Inflammatory macrophage treated with lipopolysaccharide for 4 hours (primary cell): ENCODE measurements at places on chromosomes 11 and 22.

- peak; percentile 41 for DNase-seq
Measured at GRCh38 chr22:50085211-50085972, at the start of gene MLC1. Gene MLC1 (minus strand): TSS chr22:50085426. CDS start chr22:50084902, 524 bp downstream.

GRCh38 chr11:9320047-9320446 is 5.7 kb upstream of the TMEM41B start:
- no peak for DNase-seq

GRCh38 chr22:26648528-26649388 is 8.6 kb upstream of the MIAT start:
- peak; percentile 81 for DNase-seq

- no peak for DNase-seq
Measured at GRCh38 chr11:105754260-105754659, 144.4 kb downstream of the GRIA4 start.

GRCh38 chr11:38131535-38131934 is 1533.5 kb upstream of the RAG2 start:
- DNase-seq, result no peak

DNA sequence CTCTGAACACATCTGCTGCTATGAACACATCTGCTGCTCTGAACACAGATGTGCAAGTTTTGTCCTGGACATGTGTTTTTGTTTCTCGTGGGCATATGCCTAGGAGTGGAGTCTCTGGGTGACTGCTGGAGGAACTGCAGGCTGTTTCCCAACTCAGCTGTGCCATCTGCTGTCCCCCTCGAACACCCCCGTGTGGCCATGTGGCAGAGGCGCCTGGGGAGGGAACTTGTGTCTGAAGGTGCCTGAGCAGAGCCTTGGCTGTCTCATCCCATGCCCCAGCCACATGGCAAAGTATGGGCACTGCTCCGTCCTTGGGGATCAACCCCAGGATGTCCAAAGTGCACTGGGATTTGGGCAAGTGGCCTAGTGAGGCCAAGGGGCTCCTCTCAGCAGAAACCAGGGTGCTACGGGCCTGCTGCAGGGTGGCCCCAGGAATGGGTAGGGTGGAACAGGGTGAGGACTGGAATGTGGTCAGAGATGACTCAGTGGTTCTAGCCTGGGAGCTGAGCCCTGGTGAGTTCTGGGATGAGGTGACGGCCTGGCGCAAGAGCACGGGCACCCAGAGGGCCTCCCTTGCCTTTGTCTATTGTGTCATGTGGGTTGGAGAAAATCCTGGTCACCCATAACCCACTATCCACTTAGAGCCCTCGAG is 14.7 kb downstream of the GATD1 start:
- peak; percentile 65 for DNase-seq

- no peak for DNase-seq
Measured at GRCh38 chr22:49503321-49503720, 324.4 kb downstream of the BRD1 start.

GRCh38 chr22:43441216-43441615 is 29.4 kb downstream of the MPPED1 start:
- DNase-seq, result no peak

DNA sequence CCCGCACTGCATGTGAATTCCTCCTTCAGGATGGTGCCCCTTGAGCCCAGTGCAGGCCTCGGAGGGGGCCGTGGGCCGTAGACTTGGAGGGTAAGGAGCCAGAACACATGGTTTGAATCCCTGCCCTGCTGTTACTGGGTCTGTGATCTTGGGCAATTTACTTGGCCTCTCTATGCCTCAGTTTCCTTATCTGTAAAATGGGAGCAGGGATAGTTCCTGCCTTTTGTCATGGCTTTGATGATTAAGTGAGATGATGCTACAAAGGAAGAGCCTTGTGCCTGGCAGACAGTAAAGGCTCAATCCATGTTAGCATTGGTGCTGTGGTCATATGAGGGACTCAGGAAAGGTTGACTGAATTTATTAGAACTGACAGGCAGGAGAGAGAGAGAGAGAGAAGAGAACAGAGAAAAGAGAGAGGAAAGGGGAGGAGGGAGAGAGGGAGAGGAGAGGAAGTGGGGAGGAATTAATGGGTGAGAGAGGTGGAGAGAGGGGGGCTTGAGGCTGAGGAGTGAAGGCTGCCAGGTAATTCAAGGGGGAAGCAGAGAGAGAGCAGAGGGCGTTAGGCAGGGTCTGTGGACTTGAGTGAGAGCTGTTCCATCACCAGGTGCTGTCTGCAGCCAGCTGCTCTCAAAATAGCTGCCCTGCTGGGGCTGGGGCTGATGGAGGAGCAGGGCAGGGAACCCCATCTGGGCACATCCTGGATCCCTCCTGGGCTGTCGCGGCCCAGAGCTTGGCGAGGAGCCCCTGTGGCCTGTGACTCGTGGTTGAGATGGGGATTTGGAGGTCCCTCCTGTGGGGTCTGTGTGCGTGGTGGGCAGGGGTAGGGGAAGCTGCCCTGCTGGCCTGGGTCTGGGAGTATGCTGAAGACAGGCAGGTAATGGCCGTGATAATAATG is 44.1 kb downstream of the MCM5 start:
- no peak for DNase-seq

DNA sequence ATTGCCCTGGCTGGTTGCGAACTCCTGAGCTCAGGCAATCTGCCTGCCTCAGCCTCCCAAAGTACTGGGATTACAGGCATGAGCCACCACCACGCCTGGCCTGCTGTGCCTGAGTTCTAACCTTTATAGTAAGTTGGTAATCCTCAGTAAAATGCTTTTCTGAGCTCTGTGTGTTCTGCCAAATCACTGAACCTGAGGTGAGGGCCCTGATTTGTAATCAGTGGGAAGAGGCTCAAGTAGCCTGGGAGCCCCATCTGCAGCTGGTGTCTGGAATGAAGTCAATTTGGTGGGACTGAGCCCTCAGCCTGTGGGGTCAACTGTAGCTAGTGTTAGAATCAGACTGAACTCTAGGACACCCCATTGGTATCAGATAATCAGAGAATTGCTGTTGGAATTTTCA is 72.6 kb upstream of the PARVG start:
- no peak for DNase-seq

DNA sequence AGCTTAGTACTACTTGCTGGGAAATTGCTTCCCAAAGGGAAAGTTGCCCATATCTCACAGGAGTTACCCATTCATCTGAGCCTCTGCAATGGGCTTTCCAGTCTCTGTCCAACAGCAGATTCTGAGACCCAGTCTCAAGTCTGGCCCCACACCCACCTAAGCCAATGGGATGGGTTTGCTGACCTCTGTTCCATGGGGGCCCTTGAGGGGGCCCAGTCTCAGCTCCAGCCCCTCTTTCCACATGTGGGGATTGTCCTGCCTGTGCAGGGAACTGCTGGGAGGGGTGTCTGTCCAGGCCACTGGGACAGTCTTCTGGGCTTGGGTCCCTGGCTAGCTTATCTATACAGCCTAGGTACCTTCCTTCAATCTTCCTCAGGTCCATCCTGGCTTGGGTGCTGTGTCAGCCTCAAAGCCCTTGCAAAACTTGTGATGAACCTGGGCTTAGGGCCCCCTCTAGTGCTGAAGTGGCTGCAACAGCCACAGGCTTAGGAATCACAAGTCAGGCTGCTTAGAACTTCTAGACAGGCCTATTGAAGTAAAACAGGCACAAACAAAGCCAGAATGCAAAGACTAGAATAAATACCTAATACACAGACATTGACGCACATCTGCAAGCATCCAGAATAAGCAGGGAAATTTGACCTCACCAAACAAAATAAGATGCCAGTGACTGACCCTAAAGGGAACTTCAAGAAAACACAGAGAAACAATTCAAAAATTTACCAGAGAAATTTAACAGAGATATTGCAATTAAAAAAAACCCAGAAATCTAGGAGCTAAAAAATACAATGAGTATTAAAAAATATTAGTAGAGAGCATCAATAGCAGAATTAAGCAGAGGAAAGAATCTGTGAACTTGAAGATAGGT is 11.7 kb upstream of the PATL1 start:
- DNase-seq, result peak; percentile 63

DNA sequence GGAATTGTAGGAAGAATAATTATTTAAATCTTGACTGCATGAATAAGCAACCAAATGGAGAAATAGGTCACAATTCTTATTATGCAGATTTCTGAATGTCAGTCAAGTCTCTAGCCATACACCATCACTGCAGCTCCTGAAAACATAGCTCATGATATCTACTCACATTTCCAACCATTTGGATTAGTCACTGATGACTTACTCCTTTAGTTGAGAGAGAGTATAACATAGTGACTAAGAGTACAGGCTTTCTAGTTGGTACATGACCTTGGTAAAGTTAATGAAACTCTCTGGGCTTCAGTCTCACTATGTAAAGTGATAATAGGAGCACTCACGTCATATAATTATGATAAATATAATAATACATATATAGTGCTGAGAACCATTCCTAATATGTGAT is 265.2 kb downstream of the KCNA4 start:
- no peak for DNase-seq

DNA sequence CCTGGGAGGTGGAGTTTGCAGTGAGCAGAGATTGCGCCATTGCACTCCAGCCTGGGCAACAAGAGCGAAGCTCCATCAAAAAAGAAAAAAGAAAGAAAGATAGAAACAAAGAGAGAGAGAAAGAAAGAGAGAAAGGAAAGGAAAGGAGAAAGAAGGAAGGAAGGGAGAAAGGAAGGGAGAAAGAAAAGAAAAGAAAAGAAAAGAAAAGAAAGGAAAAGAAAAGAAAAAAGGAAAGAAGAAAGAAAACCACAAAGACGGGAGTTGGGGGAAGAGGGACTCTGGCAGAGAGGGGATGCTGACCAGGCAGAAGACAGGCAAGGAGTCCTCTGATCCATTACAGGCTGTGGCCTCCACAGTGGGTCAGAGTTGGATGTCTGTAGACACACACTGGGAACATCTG is 18.8 kb upstream of the SLCO2B1 start:
- DNase-seq, result no peak
